Adrenal gland (tissue), 19 donors: ENCODE measurements at places on chromosomes 11 and 22. TPM values are rescaled to one million over a fixed set of nuclear protein-coding genes. Genes with fewer than 3 reads are reported as not detected.

- no peak overlapping the region for H3K4me3 ChIP-seq
- no peaks in the 10 kb centered on the region for H3K4me1 ChIP-seq
- peak overlapping the region; percentile 89 for H3K27ac ChIP-seq
- peaks cover 16% of the 10 kb centered on the region for H3K27me3 ChIP-seq
- H3K36me3 ChIP-seq, result no peaks in the 10 kb centered on the region
These were observed 2.0 kb downstream of the MRGPRF start for GRCh38 chr11:69010964-69011623.

- H3K27me3 ChIP-seq, result peaks cover 33% of the 10 kb centered on the region
- H3K36me3 ChIP-seq, result no peaks in the 10 kb centered on the region
- H3K4me1 ChIP-seq, result no peaks in the 10 kb centered on the region
- H3K4me3 ChIP-seq, result no peak overlapping the region
These were observed 1335.0 kb downstream of the BRD1 start for GRCh38 chr22:48492366-48493320.

DNA sequence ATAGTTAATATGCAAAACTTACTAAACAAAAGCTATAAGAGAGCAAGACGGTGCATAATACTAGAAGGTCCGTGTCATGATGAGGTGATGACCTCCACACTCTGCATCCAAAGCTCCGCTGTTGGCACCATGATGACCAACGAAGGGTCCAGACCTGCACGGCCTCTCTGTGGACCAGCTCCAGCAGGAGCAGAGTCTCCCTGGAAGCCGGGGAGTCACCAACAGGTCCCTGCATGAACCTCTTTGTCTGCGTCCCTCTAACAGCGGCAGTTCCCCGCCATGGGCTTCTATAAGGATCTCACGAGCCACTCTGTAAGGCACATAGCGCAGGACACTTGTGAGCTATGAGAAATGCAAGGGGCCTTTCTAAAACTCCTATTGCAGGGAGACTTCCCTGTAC lies 517.3 kb downstream of the BRD1 start:
- H3K27me3 ChIP-seq, result peaks cover 12% of the 10 kb centered on the region
- H3K4me1 ChIP-seq, result no peaks in the 10 kb centered on the region
- no peaks in the 10 kb centered on the region for H3K36me3 ChIP-seq
- no peak overlapping the region for H3K27ac ChIP-seq

GRCh38 chr22:40237788-40238424 lies 60.2 kb downstream of the TNRC6B start:
- H3K36me3 ChIP-seq, result no peaks in the 10 kb centered on the region
- peaks cover 41% of the 10 kb centered on the region for H3K4me1 ChIP-seq
- no peak for DNase-seq
- H3K27me3 ChIP-seq, result no peaks in the 10 kb centered on the region

GRCh38 chr22:34105461-34106062 lies 185.3 kb upstream of the LARGE1 start:
- peak; percentile 72 for DNase-seq
- peaks cover 10% of the 10 kb centered on the region for H3K27me3 ChIP-seq
- no peaks in the 10 kb centered on the region for H3K36me3 ChIP-seq
- no peak overlapping the region for H3K4me3 ChIP-seq
- H3K4me1 ChIP-seq, result no peaks in the 10 kb centered on the region

- H3K4me1 ChIP-seq, result peaks cover 19% of the 10 kb centered on the region
- H3K4me3 ChIP-seq, result no peak overlapping the region
- no peaks in the 10 kb centered on the region for H3K36me3 ChIP-seq
- DNase-seq, result no peak
These were observed 60.5 kb upstream of the UCP3 start for GRCh38 chr11:74069146-74070046.

GRCh38 chr11:102010776-102011494 lies 36.3 kb upstream of the CFAP300 start:
- no peak overlapping the region for H3K27ac ChIP-seq
- DNase-seq, result peak; percentile 23
- no peak overlapping the region for H3K4me3 ChIP-seq

DNA sequence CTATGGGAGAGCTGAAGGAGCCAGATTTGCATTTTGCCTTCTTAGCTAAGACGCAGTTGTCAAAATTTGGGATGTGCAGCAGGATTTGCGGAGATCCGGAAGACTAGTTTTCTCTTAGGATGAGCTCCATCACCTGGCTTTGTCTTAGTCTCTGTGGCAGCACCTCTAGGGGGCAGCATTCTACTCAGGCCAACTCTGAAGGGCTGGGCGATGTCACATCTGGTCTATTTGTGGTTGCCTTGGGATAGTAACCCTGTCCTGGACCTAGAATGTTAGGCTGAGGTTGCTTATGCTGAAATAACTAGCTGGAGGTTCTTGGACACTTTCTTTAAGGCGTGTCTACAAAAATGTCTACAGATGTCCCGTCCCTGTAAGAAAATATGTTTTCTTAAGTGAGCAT lies 116.2 kb downstream of the FAT3 start:
- no peaks in the 10 kb centered on the region for H3K27me3 ChIP-seq
- no peak overlapping the region for H3K27ac ChIP-seq
- H3K4me1 ChIP-seq, result no peaks in the 10 kb centered on the region

- H3K27ac ChIP-seq, result no peak overlapping the region
- no peaks in the 10 kb centered on the region for H3K4me1 ChIP-seq
- no peak for DNase-seq
- no peak overlapping the region for H3K4me3 ChIP-seq
- H3K27me3 ChIP-seq, result no peaks in the 10 kb centered on the region
- H3K36me3 ChIP-seq, result no peaks in the 10 kb centered on the region
These were observed 48.2 kb downstream of the C11orf91 start for GRCh38 chr11:33652431-33652830.

- peak; percentile 70 for DNase-seq
- H3K36me3 ChIP-seq, result no peaks in the 10 kb centered on the region
- no peak overlapping the region for H3K27ac ChIP-seq
- H3K27me3 ChIP-seq, result peaks cover 4% of the 10 kb centered on the region
- no peak overlapping the region for H3K4me3 ChIP-seq
These were observed 37.6 kb upstream of the RIC3 start for GRCh38 chr11:8206251-8207079.

- DNase-seq, result no peak
- H3K36me3 ChIP-seq, result no peaks in the 10 kb centered on the region
- H3K27ac ChIP-seq, result no peak overlapping the region
- no peak overlapping the region for H3K4me3 ChIP-seq
- H3K4me1 ChIP-seq, result no peaks in the 10 kb centered on the region
- H3K27me3 ChIP-seq, result no peaks in the 10 kb centered on the region
These were observed 25.2 kb downstream of the CWC15 start for GRCh38 chr11:94948070-94948617.

DNA sequence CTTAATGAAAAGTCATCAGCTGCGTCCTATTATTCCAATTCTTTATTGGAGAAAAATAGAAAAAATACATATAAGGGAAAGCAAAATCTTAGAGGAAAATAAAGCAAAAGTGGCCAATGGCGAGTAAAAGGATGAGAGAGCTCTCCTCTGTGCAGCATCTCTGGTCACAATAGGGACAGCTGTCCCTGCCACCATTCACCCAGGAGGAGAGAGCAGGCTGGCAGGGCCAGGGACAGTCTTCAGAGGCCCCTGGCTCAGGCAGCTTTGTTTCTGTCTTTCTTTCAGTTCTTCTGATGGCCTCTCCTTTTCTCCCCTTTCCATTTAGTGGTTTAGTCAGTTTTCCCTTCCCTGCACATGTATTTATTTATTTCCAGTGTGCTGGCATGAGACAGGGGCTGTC lies 941.3 kb downstream of the NTM start:
- H3K27ac ChIP-seq, result no peak overlapping the region
- no peaks in the 10 kb centered on the region for H3K27me3 ChIP-seq
- no peaks in the 10 kb centered on the region for H3K4me1 ChIP-seq
- H3K4me3 ChIP-seq, result no peak overlapping the region

GRCh38 chr11:15821451-15821850 lies 534.9 kb downstream of the SOX6 start:
- no peaks in the 10 kb centered on the region for H3K4me1 ChIP-seq
- H3K27me3 ChIP-seq, result no peaks in the 10 kb centered on the region
- no peak overlapping the region for H3K4me3 ChIP-seq
- no peak overlapping the region for H3K27ac ChIP-seq
- no peak for DNase-seq

- H3K36me3 ChIP-seq, result no peaks in the 10 kb centered on the region
- peaks cover 4% of the 10 kb centered on the region for H3K27me3 ChIP-seq
- no peaks in the 10 kb centered on the region for H3K4me1 ChIP-seq
- H3K4me3 ChIP-seq, result no peak overlapping the region
- no peak overlapping the region for H3K27ac ChIP-seq
These were observed 35.1 kb downstream of the CSF2RB start for GRCh38 chr22:36948273-36949225.

DNA sequence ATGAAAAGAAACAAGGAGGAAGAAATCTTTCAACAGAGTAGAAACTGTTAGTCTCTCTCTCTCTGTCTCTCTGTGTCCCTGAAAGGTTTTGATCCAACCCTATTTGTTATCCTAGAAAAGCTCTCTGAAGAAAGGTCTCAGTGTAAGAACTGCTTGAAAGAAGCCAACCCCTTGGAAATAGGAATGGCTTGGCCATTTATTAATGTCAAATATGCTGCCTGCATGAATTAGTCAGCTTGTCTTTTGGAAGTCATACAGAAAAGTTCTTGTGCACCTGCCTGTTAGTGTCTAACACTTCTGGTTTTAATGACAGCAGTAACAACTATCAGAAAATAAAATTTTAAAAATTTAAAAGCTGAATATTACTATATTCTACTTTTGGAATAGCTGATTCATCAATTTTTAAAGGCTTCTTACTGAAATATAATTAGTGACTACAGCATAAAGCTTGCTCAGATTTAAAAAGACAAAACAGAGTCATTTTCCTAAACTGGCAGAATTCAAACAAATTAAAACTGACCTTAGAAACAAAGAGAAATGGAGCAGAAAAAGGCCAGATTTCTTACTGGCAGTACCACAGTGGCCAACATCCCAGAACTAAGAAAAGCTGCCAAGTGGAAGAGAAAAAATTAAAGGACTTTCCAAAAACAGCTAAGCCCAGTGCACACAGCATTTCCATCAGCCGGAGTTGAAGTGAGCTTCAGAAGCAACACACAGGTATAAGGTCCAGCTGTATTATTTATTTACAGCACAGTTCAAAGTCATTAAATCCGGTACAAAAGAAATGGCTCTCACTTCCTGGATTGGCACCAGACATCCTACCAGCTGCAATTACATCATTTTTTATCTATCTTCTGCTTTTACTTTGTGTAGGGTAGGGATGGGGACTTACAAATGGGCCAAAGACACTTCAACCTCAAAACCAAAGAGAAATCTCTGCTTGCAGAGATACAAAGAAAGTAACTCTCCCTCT lies 76.3 kb downstream of the PRCP start:
- no peak for DNase-seq
- H3K4me3 ChIP-seq, result no peak overlapping the region
- H3K27me3 ChIP-seq, result no peaks in the 10 kb centered on the region

DNA sequence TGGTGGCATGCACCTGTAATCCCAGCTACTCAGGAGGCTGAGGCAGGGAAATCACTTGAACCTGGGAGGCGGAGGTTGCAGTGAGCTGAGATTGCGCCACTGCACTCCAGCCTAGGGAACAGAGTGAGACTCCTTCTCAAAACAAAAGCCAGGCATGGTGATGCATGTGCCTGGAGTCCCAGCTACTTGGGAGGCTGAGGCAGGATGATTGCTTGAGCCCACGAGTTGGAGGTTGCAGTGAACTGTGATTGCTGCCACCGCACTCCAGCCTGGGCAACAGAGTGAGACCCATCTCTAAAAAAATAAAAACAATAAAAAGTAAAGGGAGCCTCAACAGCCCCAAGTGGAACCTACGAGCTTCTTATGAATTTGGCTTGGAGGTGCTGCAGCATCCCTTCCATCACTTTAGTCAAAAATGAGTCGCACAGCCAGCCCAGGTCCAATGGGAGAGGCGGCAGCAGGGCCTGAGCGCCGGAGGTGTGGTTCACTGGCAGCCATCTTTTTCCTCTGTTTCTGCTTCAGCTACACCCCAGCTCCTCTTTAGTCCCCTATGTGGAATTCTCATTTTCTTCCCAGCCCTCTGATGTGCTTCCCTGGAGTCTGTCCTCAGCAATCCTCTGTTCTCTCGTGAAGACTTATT lies 29.2 kb upstream of the GCAT start:
- peaks cover 8% of the 10 kb centered on the region for H3K4me1 ChIP-seq
- H3K27ac ChIP-seq, result no peak overlapping the region
- H3K4me3 ChIP-seq, result no peak overlapping the region

DNA sequence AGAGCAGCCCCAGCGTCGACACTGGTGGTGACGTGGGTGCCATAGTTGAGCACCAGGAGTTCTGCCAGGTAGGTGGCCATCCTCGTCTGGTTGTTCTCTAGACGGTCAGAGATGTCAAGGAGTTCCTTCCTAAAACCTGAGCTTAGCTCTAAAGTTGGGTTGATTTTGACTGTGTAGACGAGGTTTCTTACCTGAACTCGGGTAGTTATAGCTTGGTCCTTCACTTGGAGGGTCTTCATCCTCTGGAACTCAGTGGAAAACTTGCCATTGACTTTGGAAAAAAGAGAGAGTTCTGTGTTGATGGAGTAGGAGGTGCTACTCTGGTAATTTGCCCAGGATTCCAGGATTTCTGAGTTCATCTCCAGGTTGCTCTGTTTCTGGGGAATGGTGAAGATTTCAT lies 505 bp downstream of the MPEG1 start:
- H3K4me3 ChIP-seq, result peak overlapping the region; percentile 16
- H3K27ac ChIP-seq, result peak overlapping the region; percentile 4
- H3K36me3 ChIP-seq, result no peaks in the 10 kb centered on the region
- DNase-seq, result no peak
- H3K27me3 ChIP-seq, result no peaks in the 10 kb centered on the region
- no peaks in the 10 kb centered on the region for H3K4me1 ChIP-seq

DNA sequence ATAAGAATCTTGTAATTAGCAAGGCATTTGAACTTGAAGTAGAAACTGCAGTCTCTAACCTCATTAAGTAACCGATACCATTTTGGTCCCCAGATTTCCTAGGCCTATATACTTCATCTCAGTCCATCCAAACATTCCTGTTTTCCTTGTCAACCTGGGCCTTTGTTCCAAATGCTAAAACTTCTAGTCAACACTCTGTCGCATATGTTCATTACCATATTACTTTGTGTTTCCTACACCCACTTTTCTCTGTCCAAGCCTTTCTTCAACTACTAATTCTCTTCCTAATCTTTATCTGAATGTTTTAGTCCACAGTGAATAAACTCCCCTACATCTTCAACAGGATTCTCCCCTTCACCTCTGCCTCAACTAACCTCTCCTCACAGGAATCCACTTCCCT lies 31.4 kb downstream of the MTMR2 start:
- H3K4me1 ChIP-seq, result no peaks in the 10 kb centered on the region
- no peak for DNase-seq
- no peaks in the 10 kb centered on the region for H3K27me3 ChIP-seq

The APOA5 gene
- polyA plus RNA-seq, result not detected

The SAA4 gene
- 2.8 TPM for polyA plus RNA-seq

The SMTNL1 gene
- polyA plus RNA-seq, result not detected

The POTEH gene
- not detected for polyA plus RNA-seq
